HFFc6 (cell line): ENCODE measurements at places on chromosomes 1 and 21. TPM values are rescaled to one million over a fixed set of nuclear protein-coding genes. Genes with fewer than 3 reads are reported as not detected.

- DNase-seq = no peak
Measured at GRCh38 chr1:82785268-82785790, 984.6 kb downstream of the ADGRL2 start.

GRCh38 chr1:45395582-45395981 lies 55.3 kb upstream of the MUTYH start:
- no peak for DNase-seq

The ISG20L2 gene
- 18.0 to 27.5 TPM (median 18.0 TPM) in 3 replicates for total RNA-seq

The CFHR5 gene
- total RNA-seq = not detected in 3 replicates

DNA sequence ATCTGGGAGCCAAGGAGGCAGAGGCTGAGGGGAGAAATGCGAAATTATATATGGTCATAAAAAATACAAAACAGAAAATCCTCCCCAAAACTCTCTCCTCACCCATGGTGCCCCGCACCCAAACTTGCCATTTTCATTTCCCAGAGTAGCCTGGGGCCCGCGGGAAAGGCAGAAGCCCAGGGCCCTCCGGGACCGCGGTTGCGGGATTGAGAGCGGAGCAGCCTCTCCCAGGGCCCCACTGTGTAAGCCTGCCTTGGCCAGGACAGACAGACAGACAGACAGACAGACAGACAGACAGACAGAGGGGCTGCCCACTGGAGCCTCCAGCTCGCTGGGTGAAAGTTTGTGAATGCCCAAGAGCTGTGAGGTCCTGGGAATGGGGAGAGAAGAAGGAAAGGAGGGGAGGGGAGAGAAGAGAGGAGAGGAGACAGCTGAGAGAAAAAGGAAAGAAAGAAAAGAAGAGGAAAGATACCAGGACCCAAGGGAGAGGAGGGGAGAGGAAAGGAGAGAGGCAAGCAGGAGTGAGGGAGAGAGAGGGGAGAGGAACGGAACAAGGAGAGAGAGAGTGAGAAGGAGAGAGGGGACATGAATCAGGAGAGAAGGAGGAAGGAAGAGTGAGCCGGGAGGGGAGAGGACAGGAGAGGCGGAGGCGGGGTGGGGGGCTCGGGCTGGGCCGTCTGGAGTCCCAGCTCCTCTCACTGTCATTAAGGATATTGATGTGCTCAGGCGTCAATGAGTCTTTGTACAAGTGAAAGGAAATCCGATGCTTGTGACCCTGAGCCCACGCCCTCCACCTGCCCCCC lies 69.3 kb upstream of the CASZ1 start:
- DNase-seq = no peak
